CD4-positive, alpha-beta T cell treated with Interleukin-17A for 4 hours (primary cell): ENCODE measurements at places on chromosomes 7 and 10.

DNA sequence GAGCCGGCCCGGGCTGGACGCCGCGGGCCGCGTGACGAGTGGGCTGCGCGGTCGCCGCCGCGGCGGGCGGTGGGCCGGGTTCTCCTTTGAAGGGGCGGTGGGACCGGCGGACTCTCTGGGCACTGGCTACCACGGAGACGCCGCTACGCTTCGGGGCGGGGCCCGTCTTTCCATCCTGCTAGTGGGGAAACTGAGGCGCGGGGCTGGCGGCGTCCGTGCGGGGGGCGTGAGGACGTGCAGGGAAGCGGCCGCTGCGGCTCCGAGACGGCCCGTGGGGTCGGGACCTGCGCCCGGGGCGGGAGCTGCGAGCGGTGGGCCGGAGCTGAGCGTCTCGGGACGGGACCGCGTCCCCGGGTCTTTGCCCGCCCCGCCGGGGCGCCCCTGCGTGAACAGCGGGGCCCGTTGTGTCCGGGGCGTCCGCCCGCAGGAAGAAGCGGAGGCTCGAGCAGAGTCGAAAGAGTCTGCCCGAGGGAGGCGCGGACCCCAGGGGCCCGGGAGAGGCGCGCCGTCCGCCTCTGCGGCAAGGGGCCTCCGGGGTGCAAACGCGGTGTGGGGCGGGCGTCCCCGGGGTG is 548 bp upstream of the BNIP3 start:
- DNase-seq, result no peak

DNA sequence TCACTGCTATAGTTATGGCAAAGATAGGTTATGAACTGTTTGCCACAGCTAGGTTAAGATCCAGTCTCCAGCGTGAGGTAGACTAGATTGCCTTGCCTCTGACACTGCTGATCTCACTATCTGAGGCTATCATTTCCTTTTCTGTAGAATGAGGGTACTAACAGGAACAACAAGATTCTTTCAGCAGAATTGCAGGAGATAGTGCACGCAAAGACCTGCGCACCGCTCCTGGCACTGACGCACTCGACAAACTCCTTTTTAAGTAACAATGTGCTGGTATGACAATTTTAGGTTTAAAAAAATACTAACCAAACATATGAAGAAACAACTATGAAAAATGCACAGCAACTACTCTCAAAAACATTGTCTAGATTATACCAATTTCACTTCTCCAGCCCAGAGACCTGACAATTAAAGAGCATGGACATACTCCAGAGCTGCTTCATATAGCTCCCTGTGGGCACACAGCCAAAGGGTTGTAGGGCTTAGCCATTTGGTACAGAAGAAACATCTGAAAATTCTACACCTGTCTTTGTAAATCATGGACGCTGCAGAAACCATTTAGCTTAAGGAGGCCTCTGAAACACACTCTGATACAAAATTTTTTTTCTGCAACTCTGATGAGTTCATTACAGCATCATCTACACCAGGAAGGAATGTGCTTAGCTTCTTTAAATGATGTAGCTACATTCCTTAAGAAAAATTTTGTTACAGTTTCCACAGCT is 7.8 kb downstream of the ADAM12 start:
- DNase-seq, result no peak

GRCh38 chr7:140683657-140684056 is 10.9 kb downstream of the ADCK2 start:
- no peak for DNase-seq

DNA sequence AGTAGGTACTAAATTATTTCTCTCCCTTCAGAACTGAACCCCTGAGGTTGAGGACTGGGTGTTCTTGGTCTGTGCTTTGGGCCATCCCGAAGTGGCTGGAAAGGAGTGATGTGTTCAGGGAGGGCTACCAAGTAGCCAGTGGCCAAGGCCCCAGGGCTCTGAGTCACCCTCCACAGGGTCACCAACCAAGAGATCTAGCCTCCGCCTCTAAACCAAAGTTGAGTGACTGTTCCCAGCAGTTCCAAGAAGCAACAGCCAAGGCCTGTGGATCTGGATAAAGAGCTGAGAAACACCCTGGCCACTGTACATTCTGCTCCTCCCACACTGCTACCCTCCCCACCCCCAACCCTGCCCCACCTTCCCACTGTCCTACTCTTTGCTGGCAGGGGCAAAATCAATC is 35.5 kb upstream of the KCNMA1 start:
- DNase-seq, result no peak

GRCh38 chr7:3238525-3239210 is 62.4 kb upstream of the SDK1 start:
- no peak for DNase-seq

DNA sequence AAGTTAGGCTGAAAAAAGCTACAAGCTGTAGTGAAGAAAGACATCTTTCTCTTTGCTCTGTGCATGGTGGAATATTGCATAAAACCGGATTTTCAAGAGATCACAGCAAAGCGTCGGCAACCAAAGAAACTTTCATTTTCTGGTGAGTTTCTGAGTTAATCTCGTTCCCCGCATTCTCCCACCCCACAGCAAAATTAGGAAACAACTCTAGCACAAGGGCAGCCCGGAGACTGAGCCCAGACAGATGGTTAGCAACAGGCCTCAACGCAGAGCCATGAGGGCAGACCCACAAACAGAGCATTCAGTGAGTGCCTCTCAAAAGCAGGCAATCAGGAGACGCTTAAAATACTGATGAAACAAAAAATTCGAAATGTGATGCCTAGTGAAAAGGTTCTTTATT is 396.1 kb upstream of the KLF6 start:
- DNase-seq, result no peak

- no peak for DNase-seq
Measured at GRCh38 chr7:79781716-79782115, 328.2 kb upstream of the MAGI2 start.

DNA sequence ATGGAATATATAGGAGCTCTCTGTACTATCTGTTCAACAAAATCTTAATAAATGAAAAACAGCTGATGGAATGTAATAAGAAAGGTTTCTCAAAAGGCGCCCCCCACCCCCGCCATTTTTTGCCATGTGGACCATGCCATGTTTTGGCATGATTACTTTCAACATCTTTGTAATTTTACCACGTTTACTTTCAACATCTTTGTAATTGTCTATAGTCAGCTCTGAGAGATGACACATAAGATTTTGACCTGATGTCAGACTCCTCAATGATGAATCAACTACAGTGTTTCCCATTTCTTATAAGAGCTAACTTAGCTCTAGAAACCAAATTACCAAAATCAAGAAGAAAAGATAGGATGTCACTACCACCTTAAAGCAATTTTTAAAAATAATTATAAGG is 144.9 kb upstream of the AHR start:
- DNase-seq, result no peak

GRCh38 chr10:100747456-100748230 is 2.3 kb downstream of the PAX2 start:
- no peak for DNase-seq

- no peak for DNase-seq
Measured at GRCh38 chr10:54131833-54132232, 669.2 kb downstream of the PCDH15 start.

DNA sequence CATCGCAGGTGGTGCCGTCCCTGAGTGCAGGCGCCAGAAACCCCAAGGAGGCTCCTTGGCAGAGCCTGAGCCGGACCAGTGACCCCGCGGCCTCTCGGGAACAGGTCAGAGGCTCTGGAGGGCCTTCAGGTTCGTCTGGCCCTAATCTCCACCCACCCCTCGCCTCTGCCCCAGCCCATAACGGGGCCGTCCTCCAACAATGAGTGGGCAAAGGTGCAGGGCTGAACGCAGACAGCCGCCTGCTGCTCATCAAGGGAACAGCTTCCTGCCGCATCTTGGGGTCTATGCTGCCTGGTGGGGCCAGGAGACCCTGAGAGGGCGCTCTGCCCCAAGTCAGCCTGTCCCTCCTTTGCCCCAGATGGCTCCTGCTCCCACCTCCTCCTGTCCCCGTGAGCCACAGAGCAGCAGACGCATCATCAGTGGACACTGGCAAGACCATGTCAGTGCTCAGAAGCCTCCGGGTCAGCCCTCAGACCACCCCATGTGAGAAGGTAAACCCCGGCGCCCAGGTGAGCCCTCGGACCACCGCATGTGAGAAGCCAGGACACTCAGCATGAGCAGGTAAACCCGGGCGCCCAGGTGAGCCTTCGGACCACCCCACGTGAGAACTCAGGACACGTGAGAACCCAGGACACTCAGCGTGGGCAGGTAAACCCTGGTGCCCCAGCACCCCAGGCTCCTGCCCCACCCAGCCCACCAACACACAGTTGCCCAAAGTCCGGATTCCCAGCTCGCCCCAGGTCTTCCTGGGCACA is 142.0 kb downstream of the PTPRN2 start:
- no peak for DNase-seq

- DNase-seq, result no peak
Measured at GRCh38 chr10:57952741-57953140, 315.0 kb downstream of the IPMK start.

- no peak for DNase-seq
Measured at GRCh38 chr7:157845203-157845835, 508.5 kb downstream of the DNAJB6 start.

DNA sequence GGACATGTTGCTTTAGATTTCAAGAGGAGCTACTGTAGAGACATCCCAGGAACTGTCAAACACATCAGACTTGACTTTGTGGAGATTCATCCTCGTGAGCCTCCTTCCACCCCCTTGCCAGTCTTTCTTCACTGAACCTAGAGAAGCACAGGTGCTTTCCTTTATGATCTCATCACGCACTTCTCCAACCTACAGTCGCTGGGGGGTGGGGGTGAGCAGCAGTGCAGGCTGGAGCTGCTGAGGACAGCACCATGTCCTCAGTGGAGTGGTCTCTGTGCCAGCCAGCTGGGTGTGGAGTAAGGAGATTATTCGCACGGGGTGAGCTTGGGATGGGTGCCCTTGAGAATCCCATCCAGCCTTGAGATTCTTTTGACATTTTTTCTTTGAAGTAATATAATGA is 88.1 kb downstream of the VOPP1 start:
- DNase-seq, result no peak

GRCh38 chr7:129197771-129198170 is 9.3 kb downstream of the SMO start:
- no peak for DNase-seq

DNA sequence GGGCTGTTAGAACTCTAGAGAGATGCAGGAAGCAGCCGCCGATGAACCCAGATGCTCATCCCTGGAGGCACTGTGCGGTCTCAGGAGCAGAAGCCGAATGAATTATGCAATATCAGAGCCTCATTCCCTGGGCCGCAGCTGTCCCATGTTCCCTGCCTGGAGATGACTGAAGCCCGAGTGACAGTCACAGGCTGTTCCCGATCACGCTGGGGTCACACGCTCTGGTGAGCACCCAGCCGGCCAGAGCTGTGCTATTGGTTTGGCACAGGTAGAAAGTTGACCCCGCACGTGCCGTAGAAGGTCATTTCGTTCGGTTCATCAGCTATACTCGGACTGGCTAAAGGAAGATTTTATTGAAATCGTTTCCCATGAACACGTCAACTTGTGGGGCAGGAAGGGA is 140.5 kb upstream of the SH2B2 start:
- DNase-seq, result no peak

DNA sequence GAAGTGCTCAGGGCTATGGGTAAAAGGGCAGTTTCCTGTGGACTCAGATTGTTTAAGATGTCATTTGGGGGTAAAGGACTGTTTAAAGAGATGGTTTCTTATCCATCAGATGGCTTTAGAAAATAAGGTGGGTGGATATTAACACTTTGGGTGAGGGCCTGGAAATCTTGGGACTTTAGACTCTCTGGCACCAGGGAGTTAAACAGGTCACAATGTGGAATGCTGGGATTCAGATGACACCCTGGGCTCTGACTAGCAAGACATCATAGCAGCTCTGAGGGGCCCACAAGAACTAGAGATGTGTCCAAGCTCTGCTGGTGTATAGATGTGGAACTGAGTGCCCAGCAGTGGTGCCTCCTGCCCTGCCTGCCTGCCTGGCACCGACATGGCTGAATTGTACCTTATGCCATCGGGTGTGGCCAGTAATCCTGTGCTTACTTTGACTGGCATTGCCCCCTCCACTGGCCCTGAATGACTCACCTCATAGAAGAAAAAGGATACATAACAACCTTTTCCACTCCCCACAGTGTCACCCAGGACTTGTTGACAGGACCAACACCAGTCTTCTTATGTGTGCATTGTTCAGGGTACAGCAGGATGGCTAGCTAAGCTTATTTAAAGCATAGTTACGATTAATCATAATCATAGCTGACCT is 100.0 kb upstream of the PRR15 start:
- no peak for DNase-seq

- no peak for DNase-seq
Measured at GRCh38 chr10:117920956-117921355, 125.8 kb downstream of the RAB11FIP2 start.

GRCh38 chr7:6269527-6269926 is 2.9 kb downstream of the CYTH3 start:
- no peak for DNase-seq

- DNase-seq, result no peak
Measured at GRCh38 chr7:105926131-105926530, 36.9 kb upstream of the CDHR3 start.

DNA sequence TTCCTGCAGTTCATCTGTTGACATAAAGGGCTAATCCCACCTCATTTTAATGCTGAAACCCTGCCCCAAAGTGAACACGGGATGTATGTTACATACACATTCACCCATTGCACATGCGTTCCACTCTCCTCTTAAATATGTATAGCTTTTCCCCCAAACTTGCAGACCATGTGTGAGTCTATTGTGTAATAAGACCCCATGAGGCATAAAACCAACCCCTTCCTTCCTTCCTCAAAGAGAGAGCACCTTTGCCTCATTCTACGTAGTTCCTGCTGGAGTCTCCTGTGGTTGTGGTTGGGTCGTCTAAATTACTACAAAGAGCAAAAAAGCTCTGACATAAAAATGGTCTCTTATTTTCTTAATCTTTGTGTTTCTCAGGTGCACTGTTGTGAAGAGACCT is 345.7 kb upstream of the KLF6 start:
- no peak for DNase-seq

GRCh38 chr10:94288361-94289101 is 74.2 kb downstream of the NOC3L start:
- no peak for DNase-seq

- no peak for DNase-seq
Measured at GRCh38 chr10:108633046-108633445, 1290.3 kb downstream of the XPNPEP1 start.

DNA sequence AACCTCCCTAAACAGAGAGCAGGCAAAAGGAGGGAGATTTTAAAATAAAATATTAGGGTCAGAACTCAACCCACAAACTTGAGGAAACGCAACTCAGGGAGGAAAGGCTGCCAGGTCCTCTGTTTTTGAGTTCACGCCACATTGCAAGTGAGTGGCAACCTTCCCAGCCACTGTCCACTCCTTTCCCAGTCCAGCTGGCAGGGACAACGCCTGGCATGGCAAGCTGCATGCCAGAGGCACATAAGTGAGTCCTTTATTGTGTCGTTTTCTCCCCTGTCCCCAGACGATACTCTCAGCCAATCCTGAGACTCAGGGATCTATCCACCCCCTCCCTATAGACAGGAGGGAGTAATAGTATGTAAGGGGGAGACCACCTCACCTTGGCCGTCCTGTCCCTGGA is 22.4 kb downstream of the FBXW4 start:
- DNase-seq, result no peak

GRCh38 chr10:129768437-129769355 is 195.4 kb downstream of the EBF3 start:
- DNase-seq, result no peak
